ENCODE measurements at places on chromosomes 13 and 19.
A peak's percentile ranks its signal among the peaks of the same experiment; 100 is the strongest.

- DNase-seq, result no peak
Measured at GRCh38 chr13:75443356-75443958, 38.5 kb downstream of the TBC1D4 start.

- no peak for DNase-seq
Measured at GRCh38 chr19:3978145-3978544, 7.1 kb downstream of the EEF2 start.

- DNase-seq, result no peak
Measured at GRCh38 chr19:34733266-34733745, 737 bp upstream of the ZNF181 start.

- no peak for DNase-seq
Measured at GRCh38 chr13:39929583-39929982, 274.1 kb downstream of the COG6 start.

GRCh38 chr13:42821437-42821836 is 40.1 kb downstream of the FAM216B start:
- no peak for DNase-seq

DNA sequence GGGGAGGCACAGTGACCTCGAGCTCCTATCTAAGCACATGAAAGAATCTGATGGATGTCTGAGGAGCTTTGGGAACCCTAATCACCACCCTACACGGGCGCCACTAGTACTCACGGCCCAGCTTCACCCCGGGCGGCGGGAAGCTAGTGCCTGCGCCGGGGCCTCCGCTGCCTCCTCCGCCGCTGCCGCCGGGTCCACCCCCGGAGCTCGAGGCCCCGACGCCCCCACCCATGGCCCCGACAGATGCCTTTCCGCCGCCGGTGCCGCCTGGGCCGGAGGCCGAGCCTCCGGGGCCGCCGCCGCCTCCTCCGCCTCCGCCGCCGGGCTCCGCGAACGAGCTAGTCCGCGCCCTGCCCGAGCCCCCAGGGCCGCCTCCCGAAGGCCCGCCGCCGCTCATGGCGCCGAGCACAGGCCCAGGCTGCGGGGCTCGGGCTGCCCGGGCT is 312 bp downstream of the GSK3A start:
- no peak for DNase-seq

DNA sequence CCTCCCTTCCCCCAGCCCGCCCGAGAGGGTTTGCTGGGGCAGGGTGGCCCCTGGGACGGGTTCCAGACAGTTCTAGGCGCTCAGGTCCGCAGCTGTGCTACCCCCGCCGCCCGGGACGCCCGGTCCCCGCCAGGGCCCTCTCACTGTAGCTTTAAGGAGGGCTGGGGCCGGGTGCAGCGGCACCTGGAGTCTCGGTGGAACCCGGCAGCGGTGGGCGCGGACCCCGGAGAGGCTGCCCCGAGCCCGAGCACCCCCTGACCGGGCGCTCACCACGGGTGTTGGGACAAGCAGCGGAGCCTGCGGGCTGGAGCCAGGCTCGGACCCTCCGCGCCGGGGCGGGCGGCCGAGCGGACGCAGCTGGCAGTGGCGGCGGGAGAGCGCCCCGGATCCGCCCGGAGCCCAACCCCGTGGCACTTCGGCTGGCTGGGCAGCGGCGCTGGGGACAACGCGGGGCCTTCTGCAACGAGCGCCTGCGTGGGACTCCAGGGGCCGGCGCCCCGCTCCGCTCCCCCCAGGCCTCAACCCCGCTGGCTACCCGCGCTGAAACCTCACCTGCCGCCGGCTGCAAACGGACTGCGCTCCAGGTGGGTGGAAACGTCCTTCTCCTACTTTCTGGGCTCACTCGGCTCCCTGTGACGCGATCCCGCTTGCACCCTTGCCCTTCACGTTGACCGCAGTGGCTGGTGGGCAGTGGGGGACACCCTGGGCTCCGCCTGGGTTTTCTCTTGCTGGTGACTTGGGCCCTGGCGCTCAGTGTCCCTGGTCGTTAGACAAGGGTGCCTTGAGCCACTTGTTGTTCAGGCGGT is 81.1 kb downstream of the ZNF429 start:
- no peak for DNase-seq

GRCh38 chr13:95201814-95202651 is 99.2 kb downstream of the ABCC4 start:
- no peak for DNase-seq

GRCh38 chr19:40921005-40921897 is 39.2 kb upstream of the CYP2A7 start:
- no peak for DNase-seq

DNA sequence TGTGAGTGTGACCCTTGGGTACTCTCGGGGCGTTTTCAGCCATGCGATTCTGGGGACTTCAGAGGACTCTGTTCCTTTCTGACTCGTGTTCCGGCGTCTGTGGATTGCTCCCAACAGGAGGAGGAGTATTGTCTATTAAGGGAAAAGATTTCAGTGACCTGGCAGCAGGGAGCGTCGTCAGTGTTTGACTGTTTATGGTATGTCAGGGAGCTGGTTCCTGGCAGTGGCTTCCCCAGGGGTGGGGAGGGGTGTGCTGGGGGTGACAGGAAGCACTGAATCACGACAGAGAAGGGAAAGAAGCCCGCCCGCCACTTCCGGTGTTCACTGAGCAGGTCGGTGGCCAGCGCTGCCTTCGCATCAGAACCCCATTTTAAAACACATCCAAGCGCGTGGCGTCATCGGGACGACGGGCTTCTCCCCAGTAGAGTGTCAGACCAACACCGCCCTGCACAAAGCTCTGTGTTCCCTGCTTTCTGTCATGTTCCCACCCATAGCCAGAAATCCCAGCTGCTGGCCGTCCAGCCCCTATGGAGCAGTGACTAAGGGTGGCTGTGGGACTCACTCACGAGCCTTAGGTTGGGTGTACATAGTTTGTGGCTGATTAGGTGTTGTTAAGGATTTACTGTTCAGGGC is 33.8 kb downstream of the COL4A2 start:
- no peak for DNase-seq

DNA sequence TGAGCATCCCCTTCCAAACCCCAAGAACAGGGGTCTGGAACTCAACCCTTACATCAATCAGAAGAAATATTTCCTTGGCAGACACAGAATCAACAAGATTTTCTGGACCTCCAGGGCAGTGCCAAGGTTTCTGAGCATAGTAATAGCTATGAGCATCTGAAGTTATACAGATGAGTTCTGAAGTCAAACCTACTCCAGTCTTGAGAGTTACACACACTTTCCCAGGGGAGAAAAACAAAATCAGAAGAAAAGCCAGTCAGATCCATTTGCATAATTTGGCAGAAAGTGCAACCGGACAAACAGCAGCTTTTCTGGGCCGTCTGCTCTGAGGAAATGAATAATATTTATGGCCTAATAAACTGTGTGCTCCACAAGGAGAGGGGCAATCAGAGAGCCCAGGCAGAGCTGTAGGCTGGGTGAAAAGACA is 93.1 kb downstream of the KL start:
- DNase-seq, result no peak

- DNase-seq, result no peak
Measured at GRCh38 chr13:111202745-111203144, 87.6 kb downstream of the ARHGEF7 start.

- peak; percentile 89 for DNase-seq
Measured at GRCh38 chr19:1025960-1026782, at the start of gene CNN2. CNN2 (plus strand) TSS chr19:1026608; CDS start chr19:1026662, 54 bp downstream.

DNA sequence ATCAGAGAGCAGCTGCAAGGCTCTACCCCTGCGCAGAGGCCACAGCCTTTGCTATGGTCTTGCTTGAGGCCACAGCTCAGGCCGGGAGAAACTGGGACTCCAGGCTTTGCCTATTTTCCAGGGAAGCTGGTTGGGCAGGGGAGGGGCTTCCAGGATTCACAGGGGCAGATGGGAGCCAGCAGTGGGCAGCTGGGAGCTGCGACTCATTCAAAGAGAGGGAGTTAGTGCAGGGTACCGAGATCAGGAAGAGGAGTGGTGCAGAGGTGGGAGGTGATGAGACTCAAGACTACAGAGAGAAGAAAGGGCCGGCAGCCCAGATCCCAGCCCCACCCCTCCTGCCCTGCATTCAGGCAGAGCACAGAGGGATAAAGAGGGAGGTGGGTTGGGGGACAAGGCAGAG is 12.1 kb downstream of the ADGRE5 start:
- no peak for DNase-seq

GRCh38 chr13:95530178-95530577 is 22.3 kb upstream of the CLDN10 start:
- no peak for DNase-seq

DNA sequence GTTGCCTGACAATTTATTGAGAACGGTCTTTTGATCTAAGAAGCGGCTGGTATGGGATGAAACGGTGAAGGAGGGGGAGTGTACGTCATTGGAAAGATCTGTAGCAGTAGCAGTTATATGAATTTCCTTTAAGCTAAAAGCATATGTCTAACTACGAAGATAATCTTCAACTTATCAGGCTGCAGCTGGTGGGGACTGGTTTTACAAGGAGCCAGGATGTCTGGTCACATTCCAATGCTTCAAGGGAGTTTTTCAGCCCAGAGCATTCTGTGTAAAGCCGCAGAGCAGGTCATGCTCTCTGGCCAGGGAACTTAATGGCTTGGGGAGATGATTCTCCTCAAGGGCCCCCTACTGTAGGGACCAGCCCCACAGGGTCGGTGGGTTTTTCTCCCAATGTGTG is 29.2 kb downstream of the CLEC4M start:
- no peak for DNase-seq
